Muscle of arm (tissue), 14 donors: ENCODE measurements at places on chromosomes 2 and 18. TPM values are rescaled to one million over a fixed set of nuclear protein-coding genes. Genes with fewer than 3 reads are reported as not detected.
A peak's percentile ranks its signal among the peaks of the same experiment; 100 is the strongest.

- no peak for DNase-seq
These were observed 32.9 kb upstream of the EHBP1 start for GRCh38 chr2:62672601-62673000.

- no peak for DNase-seq
These were observed 114.5 kb downstream of the METTL8 start for GRCh38 chr2:171319164-171319810.

DNA sequence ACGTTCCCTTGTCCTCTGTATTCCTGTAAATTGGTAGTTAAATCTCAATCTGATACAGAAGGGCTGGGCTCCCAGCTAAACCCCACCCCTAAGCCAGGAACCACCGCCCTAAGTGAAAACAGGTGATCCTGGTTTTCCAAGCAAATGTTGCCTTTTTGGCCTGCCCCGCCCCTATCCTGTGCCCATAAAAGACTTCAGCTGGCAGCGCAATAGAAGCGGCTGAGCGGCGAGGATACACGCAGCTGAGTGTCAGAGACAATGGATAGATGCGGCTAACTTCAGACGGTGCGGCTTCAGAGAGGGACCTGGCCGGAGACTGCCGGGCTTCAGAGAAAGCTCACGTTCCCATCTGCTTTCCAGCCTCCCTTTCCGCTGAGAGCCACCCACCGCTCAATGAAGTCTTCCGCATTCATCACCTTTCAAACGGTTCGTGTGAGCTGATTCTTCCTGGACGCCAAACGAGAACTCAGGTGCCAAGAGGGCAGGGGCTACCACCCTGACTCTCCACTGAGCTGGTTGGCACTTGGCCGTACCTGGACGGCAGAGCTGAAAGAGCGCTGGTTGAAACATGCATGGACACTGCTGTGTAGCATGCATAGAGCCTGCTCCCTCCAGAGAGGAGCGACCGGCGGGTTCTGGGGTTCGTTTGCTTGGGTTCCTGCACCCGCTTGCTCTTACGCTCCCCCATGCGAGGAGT lies 49.5 kb upstream of the POLE4 start:
- DNase-seq = no peak

DNA sequence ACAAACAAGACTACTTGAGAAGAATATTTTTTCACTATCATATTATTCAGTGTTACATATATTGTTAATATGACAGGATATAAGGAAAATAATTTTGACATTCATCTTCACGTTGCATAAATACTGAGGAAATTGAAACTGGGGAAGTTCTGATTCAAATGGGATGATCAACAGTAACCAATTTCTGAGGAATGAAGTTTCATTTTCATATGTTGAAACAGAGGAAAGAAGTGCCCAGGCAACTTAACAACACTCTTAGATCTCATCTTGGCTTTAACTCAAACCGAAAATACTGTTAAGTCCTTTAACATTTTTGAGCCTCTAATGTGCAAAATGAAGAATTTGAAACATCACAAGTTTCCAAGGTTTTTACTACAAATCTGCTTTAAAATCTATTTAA lies 612.2 kb upstream of the VRK2 start:
- no peak for DNase-seq

- DNase-seq = no peak
These were observed 286.5 kb downstream of the THSD7B start for GRCh38 chr2:137051778-137052398.

- no peak for DNase-seq
These were observed 197.9 kb downstream of the LPIN1 start for GRCh38 chr2:11944311-11944710.

- DNase-seq = no peak
These were observed 244.5 kb upstream of the MEX3C start for GRCh38 chr18:51442012-51442411.

- no peak for DNase-seq
These were observed 135.1 kb upstream of the GATA6 start for GRCh38 chr18:22034276-22034675.

- DNase-seq = no peak
These were observed 575.6 kb downstream of the ADCYAP1 start for GRCh38 chr18:1480309-1480708.

DNA sequence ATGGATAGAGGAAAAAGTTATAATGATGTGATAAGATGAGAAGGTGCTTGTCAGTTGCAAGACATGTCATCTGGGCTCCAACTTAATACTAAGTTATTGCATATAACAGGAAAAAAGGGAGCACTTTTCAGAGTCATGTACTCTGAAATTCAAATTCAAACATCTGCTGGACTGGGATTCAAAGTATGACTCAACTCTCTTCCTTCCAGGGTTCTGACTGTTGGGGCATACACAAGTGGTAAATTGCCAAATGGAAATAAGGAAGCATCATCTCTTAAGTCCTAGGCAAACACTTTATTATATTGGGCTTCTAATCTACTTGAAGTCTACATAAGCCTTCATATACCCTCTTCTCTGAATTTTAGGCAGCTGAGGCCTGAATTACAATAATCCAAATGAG lies 44.9 kb downstream of the ZBTB14 start:
- no peak for DNase-seq

DNA sequence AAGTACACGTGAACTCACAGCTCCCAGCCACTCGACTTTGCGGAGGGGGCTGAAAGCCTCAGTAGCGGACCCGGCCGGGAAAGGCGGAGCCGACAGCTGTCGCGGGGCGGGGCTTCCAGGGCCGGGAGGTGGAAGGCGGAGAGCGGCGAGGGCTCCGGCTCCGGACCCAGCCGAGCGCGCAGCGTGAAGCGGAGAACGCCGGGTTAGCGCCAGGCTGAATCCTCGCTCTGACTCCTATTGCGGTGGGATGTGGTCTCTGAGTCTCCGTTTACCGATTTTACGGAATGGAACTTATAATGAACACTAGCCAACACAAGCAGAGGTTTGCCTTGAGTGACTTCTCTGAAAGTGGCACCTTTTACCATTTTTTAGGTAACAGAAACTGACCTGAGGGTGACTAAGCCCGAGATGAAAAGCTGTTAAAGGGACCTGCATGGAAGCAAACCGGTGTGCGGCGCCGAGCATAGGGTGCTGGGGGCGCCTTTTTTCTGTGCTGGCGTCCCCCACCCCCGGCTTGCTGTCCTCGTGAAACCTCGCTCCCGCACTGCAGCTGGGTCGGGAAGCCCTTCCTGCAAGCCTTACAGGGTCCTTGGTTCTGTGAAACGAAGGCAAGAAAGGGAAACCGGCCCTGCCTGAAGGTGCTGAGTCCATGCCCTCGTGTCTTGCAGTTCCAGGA lies 72.9 kb downstream of the EN1 start:
- peak; percentile 71 for DNase-seq

- no peak for DNase-seq
These were observed 284.7 kb upstream of the CWC22 start for GRCh38 chr2:180291552-180292421.

DNA sequence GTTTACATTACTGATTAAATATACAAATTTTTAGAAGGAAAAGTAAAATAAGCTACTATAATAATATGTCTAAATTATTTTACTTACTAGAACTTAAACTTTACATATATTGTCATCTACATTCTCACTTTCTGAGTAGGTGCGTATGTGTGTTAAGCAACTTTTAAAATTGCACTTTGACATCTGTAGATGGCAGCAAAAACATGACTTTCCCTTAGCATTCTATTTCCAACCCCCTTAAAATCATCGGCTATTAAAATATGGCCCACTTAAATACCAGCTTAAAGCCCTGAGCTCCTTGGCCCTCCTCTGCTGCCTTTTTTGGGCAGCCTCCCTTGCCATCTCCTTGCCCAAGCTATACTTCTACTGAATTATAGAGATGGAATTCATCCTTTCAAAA lies 78.0 kb downstream of the UPP2 start:
- no peak for DNase-seq

DNA sequence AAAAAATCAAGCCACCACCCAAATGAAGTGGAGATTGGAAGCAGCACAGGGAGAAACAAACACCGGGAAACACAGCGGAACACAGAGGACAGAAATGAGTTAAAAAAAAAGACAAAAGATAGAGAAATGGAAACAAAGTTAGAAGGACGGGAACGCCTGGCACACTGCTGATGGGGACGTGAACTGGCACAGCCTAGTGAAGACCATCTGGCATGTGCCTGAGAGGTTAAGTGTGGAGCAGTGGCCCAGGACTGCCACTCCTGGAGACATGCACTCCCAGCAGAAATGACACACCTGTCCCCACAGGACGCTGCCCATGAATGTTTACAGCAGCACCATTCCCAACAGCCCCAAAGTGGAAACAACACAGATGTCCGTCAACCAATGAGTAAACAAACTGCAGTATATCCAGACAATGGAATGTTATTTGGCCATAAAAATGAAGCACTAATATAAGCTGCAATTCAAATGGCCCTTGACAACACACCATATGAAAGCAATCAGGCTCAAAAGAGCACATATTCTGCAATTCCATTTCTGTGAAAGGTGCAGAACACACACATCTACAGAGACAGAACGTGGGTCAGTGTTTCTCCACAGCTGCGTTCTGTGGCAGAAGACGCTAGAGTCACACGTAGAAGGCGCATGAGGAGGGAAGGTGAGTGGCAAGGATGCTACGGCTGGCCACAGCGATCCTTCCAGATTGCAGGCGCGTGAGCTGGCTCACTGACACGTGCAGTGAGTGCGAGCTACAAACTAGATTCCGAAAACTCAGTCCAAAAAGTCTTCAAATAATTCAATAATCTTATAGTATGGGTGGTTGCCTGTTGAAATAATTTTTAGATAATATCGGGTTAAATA lies 24.6 kb downstream of the THAP4 start:
- DNase-seq = peak; percentile 48

DNA sequence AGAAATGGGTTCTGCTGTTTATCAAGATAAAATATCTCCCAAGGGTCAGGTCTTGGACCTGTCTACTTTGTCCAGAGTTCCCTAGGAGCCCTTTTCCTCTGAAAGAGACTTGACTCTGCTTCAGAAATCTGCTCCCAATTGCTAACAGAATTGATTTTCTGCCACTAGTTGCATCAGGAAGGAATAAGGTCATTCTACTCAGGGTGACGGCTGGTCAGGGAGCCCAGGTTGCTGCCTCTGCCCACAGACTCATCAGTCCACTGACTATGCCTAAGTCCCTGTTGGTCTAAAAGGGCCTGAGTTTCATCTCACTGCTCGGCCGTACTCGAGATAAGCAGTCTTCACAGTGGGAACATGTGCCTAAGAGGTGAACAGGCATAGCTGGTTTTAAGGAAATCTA lies 61.2 kb downstream of the EVA1A start:
- no peak for DNase-seq

GRCh38 chr18:3704556-3705344 lies 254.8 kb downstream of the TGIF1 start:
- no peak for DNase-seq

DNA sequence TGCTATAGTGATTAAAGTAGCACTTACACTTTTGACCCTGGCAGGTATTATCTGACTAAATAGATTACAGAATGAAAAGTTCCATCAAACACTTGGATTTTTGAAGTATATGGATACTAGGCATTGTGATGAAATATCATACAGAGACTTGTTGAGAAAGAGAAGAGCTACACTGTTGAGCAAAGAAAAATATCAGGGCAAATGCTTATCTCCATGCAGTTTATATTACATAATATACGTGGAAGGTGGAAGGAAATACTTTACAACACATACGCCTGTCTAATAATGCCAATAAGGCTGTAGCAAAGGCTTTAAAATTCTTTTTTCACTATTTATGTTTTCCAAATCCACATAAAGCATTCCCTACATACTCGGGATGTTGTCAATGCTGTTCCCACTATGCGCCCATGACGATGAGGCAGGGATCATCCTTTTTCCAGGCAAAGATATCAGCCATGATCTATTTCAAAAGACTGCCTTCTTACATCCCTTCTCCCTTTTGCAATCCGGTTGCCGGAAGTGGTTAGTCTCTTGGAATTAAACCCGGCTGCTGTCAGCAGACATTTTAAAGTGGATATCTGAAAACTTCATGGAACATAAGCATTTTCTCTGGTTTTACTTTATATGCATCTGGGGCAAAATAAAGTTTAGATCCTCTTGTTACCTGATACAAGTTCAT lies 92.6 kb upstream of the ITGA4 start:
- DNase-seq = no peak

MGAT4A gene
- 6.1 TPM for polyA plus RNA-seq

ATP8B1 gene
- polyA plus RNA-seq = 3.5 TPM

SERPINB7 gene
- polyA plus RNA-seq = not detected

LYG2 gene
- polyA plus RNA-seq = not detected

CPLX4 gene
- polyA plus RNA-seq = not detected

ZNF385B gene
- polyA plus RNA-seq = 11.0 TPM

HAAO gene
- polyA plus RNA-seq = 19.6 TPM

RNF152 gene
- 4.5 TPM for polyA plus RNA-seq

GULP1 gene
- polyA plus RNA-seq = 21.9 TPM

CLEC4F gene
- 0.54 TPM for polyA plus RNA-seq

REG1B gene
- not detected for polyA plus RNA-seq

YES1 gene
- polyA plus RNA-seq = 64.1 TPM

CNGA3 gene
- polyA plus RNA-seq = 0.38 TPM
